ENCODE measurements at places on chromosomes 5 and 9.

DNA sequence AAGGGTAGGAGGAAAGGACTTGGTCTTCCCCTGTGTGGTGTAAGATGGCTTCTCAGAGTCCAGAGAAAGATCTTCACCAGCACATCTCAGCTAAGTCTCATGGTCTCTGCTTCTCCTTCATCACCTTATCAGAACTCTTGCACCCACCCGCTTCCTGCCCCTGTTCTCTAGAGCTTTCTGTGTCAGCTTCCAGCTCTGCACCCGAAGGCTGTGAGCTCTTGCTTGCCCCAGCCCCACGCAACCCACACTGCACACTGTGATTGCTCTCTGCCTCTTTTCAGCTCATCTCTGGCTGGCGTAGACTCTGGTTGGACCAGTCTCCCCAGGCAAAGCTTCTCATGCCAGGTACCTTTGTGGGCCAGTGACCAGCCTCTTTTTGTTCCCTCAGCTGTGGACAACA, 93.2 kb upstream of the RAPGEF1 start:
- DNase-seq: no peak

DNA sequence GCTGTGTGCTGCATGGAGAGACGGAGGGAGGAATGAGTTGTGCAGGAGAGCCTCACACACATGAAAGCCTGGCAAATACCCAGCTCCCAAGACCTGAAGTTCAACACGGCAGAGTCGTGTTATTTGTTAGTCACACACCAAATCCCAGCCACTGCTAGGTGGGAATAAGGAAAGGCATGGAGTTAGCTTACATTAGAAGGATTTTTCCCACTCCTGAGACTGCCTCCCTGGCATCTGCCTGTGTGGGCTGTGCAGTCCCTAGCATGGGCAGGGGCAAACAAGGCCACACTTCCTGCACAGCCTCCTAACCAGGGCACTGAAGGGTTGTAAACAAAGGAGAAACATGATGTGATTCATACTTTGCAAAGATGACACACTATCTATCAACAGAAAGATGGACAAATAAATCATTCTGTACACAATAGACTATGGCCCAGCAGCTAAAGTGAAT, 306.8 kb downstream of the SPOCK1 start:
- peak; percentile 56 for DNase-seq

GRCh38 chr5:18653216-18653752, 1019.0 kb downstream of the TAF11L14 start:
- DNase-seq: no peak

- no peak for DNase-seq
Measured at GRCh38 chr5:121702682-121703081, 149.0 kb upstream of the FTMT start.

DNA sequence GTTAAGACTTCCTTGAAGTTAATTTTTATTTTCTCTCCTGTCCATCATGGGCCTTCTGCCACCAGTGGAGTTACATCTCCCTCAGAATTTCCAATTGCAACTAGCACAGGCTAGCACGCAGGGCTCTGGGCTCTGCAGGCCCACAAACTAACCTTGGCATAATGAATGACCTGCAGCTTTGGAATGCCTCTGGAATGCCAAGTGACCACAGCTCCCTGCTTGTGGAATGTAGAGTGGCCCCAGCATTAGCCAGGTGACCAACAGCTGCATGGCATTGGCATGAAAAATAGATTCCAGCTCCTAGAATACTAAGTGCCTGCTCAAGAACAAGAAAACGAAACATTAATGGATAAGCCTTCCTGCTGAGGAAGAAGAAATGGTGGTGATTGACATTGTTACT, 726.1 kb downstream of the BRINP1 start:
- DNase-seq: peak; percentile 51

- DNase-seq: no peak
Measured at GRCh38 chr9:99628849-99629620, 192.7 kb upstream of the NR4A3 start.

DNA sequence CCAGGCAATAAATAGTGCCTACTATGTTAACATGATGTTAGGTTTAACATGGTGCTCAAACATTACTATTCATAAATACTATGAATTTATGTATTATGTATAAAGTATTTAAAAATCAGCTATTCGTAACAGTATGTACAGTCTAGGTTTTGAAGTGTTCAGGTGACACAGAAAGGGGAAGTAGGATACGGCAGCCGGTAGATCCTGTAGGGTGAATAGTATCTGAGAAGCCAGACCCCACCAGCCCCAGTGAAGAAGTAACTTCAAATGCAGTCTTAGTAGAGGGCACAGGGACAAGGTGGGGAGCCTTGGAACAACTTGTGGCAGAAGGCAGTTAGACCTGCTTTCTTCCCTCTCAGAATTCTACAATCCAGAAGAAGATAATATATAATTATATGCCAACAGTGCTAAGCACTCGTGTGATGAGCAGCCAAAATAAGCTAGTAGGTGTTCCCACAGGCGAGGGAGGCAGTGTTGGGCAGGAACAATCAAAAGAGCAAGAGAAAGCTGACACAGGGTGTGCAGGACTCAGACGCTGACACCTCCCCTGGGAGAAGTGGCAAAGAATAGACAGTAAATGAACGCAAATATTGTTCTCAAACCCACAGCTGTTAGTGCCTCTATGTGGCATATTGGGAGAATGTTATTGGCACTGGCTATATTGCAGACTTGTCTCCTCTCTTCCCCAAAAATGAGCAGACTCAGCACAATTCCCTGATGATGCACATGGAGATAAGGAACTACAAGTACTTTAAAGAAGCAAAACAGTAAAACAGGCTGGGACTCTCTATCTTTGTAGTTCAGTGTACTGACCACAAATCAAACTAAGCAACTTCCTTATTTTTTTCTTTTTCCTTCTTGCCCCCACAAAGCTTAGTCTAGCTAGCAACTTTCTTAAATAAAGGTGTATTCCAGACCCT, 4.6 kb downstream of the ZNF367 start:
- DNase-seq: no peak

DNA sequence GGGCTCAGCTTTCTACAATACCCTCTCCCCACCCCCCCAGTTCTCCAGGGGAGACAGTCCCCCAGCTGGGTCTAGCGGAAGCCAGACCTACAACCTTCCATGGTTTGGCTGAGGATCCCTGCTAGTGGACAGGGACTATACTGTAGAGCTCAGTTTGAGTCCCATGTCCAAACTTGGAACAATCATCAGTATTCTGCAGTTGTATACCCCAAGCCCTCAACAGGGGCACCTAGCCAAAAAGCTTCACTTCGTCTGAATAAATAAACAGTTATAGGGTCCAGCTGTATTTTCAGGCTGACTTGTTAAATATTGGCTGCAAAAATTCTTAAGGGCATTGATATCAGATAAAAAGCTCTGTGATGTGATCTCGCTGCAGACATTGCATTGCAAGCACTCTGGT, 15.4 kb upstream of the C9 start:
- no peak for DNase-seq

DNA sequence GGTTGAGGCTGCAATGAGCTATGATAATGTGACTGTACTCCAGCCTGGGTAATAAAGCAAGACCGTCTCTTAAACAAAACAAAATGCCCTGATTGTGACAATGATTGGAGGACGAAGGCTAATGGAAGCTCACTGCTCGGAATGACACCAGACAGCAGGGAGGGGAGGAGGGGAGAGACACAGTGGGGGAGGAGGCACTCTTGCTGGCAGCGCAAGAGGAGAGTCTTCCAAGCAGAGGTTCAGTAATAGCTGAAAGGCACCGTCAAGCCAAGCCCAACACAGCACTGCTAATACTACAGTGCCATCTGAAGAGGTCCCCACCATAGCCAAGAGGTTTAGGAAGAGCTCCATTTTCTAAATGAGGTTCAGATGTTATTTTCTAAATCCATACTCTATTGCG, 102.3 kb downstream of the GLDC start:
- DNase-seq: no peak

- DNase-seq: no peak
Measured at GRCh38 chr9:127779136-127779981, 893 bp upstream of the SH2D3C start.

GRCh38 chr5:59792983-59793585, 100.4 kb downstream of the PDE4D start:
- DNase-seq: no peak

DNA sequence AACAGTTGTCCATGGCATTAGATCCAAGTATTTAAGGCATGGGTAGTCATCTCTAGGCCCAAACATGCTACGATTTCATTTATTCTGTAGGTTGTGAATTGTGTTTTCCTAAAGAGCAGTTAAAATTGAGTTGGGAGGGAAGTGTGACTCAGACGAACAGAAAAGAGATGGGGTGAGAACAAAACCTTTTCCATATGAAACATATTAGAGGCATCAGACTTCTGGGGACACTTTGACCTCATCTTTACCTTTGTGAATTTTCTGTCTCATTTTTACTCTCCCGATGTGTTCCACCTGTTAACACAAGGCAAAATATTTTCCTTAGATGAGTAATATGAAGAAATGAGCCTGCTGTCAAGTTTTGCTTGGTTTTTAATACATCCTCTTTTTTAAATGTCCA, 181.3 kb downstream of the ESM1 start:
- DNase-seq: no peak

DNA sequence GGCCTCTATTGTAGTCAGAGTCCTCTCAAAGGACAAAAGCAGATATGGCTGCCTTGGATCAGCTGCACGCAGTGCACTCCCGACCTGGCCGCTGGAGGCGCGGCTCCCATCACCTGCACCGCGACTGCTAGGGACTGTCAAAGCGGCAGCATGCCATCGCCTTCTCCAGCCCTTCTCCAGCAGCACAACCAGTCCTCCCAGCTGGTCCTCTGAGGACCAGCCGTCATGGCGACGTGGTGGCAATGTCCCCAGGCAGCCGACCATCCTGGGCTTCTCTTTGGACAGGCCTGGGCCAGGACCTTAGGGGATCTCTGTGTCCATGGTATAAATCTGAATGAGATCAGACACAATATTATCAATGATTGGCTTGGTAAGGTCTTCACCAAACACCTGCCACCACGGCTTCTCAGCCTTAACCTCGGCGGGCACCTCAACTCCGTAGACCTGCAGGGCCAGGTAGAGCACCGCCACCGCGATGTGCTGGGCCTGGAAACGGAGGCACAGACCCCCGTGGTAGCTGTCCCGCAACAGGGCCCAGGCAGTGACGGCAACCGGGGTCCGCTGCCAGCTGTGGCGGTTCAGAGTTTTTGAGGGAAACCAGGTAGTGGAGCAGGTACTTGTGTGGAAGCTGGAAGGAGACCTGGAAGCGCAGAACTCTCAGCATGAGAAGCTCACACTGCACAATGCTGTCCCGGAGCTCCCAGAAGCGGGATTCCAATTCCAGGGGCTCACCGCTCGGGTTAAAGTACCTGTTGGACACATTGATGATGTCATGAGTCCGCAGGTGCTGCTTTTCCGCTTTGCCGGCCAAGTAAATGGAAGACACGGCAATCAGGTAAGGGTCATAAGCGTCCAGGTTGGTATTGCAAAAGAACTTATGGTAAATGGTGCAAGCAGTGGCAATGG, 8.5 kb downstream of the DUSP1 start:
- no peak for DNase-seq

- no peak for DNase-seq
Measured at GRCh38 chr5:41763081-41763480, 107.1 kb downstream of the OXCT1 start.

DNA sequence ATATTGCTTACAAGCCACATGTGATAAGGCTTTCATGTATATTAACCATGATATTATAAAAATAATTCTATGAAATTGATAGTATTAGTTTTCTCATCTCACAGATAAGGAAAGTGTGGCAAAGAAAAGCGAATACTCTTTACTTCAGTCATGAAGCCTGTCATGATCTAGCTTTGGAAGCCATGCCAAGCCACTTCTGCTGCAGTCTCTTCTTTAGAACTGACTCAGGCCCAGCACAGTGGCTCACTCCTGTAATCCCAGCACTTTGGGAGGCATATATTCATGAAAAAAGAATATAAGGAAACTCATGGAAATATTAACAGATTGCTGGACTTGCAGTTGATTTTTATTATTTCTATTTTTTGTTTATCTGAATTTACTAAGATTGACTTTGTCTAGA, 42.9 kb upstream of the PJA2 start:
- DNase-seq: no peak

DNA sequence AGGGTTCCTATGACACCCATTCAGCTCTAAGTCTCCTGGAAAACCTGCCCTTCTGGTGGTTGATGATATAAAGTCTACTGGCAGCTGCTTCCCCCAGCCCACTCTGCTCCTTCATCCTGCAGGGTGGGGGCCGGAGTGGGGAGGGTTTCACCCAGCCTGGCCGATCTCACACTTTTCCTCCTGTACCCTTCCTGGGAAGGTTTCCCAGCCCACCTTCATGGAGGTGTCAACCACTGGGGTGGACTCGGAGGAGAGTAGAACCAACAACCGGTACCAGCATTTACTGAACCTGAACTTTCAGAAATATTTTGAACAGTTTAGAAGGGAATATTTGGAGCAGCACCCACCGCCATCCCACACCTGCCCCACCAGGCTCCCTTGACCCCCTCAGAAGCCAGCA, 30.4 kb downstream of the ROR2 start:
- DNase-seq: no peak

GRCh38 chr9:101442318-101442717, 6.7 kb upstream of the ALDOB start:
- no peak for DNase-seq

DNA sequence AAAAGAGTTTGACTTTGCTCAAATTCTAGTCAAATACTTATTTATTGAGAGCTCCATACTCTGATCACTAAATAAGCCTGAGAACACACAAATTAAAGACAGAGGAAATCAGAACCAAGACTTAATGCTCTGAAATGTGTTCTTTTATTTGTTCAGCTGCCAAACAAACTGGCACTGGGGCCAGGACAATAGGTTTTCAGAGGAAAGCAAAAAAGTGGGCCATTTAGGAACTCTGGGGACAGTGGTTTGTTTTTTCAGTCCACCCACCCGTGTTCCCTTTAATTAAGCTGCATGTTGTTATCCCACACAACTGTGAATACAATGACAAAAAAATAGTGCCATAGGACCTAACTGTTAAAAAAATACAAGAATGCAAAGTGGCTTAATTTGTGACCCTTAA, 95.4 kb upstream of the RETREG1 start:
- no peak for DNase-seq

GRCh38 chr9:128175726-128176125, 15.6 kb downstream of the CIZ1 start:
- DNase-seq: peak; percentile 56

DNA sequence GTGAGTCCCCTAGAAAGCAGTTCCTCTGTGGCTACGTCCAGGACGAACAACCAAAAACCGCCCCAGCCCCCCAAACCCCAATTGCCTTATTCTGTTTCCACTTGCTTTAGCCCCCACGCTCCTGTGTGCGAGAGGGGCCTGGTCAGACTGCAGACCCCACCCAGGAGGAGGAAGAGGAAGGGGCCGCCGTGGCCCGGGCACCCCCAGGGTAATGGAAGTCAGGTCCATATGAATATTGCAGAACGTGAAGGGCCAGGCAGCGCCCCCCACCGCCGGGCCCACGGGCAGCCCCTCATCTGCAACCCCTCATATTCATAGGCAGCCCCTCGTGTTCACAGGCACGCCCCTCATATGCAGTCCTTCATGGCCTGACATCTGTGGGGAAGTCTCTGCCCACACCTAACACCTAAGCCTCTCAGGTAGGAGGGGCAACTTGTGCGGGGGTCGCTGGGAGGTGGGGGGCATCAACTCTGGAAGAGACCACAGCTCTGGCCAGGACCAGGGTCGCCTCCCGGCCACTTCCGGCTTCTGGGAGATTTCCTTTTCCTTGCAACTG, 37.7 kb upstream of the PLEKHG4B start:
- no peak for DNase-seq

- peak; percentile 67 for DNase-seq
Measured at GRCh38 chr5:180315762-180316212, 23.9 kb upstream of the MAPK9 start.
